ENCODE measurements at places on chromosomes 5 and 9.

GRCh38 chr9:135001526-135001925 lies 83.8 kb upstream of the FCN1 start:
- DNase-seq = no peak

GRCh38 chr5:18553269-18553668 lies 919.0 kb downstream of the TAF11L14 start:
- DNase-seq = no peak

GRCh38 chr9:88522360-88522759 lies 12.6 kb upstream of the NXNL2 start:
- DNase-seq = no peak

- no peak for DNase-seq
These were observed 78.9 kb downstream of the GOLPH3 start for GRCh38 chr5:32095261-32095671.

GRCh38 chr5:101608322-101608721 lies 687.8 kb downstream of the SLCO4C1 start:
- DNase-seq = no peak

DNA sequence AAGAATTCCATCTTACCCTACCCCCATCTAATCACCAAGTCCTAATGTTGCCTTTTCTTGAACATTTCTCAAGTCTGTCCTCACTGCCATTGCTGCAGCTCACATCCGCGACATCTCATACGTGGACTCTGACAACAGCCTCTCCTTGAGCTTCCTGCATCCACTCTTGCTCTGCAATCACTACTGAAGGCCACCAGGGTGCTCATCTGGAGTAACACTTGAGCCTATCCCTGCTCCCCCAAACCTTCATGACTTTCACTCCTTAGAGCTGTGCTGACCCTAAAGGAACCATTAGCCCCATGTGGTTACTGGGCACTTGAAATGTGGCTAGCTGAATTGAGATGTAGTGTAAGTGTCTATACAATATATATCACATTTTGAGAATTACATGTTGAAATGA lies 46.4 kb upstream of the CTXN3 start:
- no peak for DNase-seq

DNA sequence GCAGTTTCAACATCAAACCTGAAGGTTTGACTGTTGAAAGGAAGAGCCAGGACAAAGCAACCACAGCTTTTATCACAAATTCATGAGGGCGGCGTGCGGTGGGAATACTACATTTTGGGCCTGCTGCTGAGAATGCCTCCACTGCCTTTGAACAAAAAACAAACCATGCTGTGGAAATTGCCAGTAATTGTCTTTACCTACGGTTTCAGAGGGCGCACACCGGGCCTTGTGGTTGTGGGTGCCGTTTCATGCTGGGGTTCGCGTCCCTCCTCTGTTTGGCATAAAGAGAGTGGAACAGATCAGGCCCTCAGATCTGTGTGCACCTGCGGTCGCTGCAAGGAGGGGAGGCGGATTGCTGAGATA lies 27.6 kb upstream of the TCF7 start:
- peak; percentile 42 for DNase-seq

- DNase-seq = no peak
These were observed 466 bp downstream of the SMC2 start for GRCh38 chr9:104094534-104095015.

DNA sequence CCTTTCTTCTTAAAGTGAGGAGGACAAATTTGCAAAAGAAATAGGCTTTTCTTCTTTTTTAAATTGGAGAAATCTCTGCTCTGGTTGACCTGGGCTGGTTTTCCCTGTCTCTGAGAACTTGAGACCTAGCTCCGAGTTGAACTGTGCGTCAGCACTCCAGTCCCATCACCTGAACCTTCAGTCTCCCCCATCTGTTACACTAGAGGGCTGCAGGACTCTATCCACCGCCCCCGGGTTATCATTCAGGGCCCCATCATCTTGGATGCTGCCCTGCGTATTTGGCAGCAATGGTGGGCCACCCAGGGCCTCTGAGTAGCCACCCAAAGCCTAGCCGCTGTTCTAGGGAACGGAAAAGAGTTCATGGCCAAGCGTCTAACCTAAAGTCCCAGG lies 2.5 kb downstream of the FOXE1 start:
- no peak for DNase-seq

DNA sequence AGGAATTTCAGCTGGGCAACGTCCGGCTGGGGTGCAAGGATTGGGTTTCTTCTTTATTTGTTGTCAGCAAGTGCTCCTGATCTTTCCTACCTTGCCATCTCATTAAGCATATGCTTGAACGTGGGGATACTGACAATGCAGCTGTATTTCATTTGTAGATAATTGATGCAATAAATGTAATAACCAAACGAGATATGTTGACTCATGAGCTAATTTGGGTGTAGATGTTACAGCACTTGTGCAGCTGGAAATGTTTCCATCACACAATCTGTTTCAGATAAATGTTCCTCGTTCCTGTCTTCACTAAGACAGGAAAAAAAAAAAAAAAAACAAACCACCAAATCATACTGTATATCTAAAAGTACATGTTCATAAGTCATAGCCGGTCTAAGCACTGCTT lies 123.8 kb downstream of the DMRT2 start:
- DNase-seq = no peak

DNA sequence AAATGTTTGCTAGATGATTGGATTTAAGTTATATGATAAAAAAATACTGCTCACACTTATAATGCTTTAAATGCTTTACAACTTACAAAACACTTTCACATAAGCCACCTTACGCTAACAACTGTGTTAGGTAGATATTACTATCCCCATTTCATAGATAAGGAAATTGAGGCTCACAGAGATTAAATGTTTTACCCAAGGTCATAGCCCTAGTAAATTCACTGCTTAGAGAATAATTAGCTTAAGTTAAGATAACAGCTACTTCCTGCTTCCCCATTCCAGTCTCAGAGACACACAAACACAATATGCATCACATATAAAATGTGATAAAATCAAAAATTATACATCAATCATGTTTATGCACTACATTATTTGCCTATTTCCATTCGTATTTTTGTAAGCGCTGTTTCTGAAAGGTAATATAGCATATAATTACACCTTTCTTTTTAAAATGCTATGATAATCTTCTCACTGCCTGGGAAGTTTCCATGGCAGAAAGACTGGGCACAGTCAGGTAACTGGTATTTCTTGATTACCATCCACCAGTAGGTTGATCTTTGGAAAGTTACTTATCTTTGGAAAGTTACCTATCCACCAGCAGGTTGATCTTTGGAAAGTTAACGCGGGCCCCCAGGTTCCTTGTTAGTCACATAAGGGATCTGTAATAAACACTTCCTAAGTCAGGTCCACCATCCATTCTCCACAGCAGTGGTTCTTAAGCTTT lies 101.1 kb downstream of the NFIB start:
- no peak for DNase-seq

DNA sequence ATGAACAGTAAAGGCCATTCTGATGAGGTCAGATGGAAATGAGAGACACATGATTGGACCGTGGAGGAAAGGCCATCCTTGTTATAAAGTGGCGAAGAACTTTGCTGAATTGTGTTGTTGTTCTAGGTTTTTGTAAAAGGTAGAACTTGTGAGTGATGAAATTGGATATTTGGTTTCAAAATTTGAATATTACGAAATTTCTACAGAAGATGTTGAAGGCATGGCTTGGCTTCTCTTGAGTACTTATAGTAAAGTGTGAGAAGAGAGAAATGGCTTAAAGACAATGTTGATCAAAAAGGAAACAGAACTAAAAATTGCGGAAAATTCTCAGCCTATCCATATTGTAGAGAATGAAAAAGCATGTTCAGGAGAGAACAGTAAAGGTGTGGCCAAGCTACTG lies 166.6 kb upstream of the S1PR3 start:
- no peak for DNase-seq

DNA sequence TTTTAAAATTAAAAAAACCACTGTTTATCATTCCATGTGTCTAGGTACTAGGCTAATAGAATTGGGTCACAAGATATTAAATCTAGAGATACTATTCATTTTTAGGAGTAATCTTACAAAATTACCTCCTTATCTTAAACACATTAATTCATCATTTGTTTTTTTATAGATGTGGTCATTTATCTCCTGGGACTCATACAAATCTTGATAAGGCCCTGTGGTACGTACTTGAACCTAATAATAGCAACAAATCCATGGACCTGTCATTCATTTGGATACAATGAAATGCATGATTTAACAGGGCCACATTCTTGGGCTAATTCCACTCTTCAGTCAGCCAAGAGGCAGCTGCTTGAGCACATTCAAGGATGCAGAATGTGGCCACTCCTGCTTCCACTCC lies 66.4 kb upstream of the MARCHF11 start:
- DNase-seq = no peak

DNA sequence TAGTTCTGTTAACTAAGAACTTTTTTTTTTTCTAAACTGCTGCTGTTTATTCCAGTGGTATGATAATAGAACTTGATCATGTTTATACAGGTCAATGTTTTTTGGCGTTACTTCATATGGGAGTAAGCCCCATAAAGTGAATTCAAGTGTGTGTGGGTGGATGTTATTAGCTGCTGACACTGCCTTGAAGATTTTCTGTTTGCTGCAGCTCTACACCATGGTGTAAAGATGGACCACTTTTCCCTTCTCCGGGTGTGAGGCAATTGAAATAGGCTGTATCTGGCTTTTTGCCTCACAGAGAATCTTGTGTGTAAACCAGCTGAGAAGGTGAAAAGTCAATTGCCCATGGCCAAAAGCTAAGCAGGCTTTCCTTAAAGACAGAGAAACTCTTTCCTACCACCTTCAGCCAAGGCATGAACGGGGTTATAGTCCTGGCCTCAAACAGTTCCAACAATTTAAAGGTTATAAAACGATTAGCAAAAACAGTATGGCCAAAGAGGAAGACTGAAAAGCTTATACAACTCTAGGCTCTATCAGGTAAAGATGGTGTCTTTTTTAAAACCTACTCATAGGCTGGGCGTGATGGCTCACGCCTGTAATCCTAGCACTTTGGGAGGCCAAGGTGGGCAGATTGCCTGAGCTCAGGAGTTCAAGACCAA lies 33.9 kb upstream of the ABCA1 start:
- no peak for DNase-seq

DNA sequence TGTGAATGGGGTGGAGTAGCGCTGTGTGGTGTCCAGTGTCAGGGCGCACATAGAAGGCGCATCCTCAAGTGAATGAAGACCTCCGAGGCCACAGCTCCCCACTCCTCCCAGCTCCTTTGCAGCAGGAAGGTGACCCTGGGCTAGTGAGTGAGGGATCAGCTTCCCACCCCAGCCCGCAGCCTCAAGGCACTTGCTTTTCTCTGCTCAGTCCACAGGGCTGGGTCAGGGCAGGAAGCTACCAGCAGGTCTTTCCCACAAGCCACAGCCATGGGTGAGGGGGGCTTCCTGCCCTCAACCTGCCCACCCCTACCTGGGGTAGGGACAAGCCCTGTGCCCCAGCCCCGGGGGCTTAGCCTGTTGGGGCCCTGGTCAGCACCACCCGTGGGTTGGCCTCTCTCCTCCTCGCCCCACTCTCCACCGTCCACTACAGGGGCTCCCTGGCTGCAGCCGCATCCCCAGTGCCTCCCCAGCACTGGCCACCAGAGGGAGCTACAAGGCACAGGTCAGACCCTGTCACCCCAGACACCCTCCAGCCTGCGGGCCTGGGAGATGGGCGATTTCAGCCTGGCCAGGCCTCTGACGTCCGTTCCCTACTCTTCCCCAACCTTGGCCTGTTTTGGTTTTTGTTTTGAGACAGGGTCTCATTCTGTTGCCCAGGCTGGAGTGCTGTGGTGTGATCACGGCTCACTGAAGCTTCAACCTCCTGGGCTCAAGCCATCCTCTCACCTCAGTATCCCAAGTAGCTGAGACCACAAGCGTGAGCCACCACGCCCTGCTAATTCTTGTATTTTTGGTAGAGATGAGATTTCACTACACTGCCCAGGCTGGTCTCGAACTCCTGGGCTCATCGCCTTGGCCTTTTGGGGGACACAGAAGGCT lies 1.3 kb upstream of the ABCA2 start:
- peak; percentile 40 for DNase-seq

GRCh38 chr5:96572864-96573512 lies 89.2 kb upstream of the CAST start:
- DNase-seq = no peak

- DNase-seq = no peak
These were observed 32.6 kb upstream of the TMOD1 start for GRCh38 chr9:97468658-97469448.

DNA sequence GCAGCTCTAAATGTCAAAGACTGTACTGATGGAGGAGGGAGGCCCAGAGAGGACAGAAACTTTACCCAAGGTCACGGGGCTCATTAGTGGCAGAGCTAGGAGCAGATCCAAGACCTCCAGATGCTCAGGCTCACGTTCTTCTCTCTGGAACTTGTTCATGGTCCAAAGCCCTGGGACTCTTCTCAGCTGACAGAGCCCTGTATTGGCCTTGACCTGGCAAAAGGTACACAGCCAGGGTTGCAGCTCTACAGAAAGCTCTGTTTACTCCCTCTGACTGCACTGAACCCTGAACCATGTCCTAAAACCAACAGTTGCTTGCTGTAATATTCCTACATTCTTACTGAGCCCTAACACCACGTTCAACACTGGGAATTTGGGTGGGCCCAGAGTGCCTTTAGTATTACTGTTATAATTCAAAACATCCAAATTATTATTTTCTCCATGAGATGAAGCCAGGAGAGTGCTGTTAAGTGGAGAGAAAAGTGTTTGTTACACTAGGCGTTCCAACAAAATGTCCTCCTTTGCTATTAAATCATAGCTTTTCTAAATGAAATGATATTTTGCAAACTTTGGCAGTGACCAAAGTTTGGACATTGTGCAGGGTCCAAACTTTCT lies 602.4 kb upstream of the CLINT1 start:
- no peak for DNase-seq

DNA sequence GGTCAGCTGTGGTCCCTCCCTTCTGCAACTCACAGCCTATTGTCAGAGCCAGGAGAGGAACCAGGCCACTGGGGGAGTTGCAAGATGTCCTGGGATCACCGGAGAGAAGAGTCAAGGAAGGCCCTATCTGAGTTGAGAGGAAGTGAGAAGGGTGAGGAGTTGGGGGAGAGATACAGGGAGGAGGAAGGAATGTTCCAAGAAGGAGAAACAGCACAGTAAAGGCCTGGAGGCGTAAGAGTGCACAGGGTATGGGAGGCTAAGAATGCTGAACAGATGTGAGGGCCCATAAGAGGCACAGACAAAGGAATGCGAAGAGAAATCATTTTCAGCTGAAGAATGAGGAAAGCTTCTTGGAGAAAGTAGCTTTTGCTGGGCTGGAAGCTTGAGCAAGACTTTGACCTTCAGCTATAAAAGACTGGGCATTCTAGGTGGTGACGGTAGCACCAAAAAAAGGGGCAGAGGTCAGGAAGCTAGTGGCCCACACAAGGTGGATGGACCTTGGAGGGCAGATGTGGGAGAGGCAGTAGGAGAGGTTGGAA lies 21.6 kb upstream of the CSF1R start:
- no peak for DNase-seq

GRCh38 chr5:7218141-7218540 lies 177.8 kb upstream of the ADCY2 start:
- no peak for DNase-seq

DNA sequence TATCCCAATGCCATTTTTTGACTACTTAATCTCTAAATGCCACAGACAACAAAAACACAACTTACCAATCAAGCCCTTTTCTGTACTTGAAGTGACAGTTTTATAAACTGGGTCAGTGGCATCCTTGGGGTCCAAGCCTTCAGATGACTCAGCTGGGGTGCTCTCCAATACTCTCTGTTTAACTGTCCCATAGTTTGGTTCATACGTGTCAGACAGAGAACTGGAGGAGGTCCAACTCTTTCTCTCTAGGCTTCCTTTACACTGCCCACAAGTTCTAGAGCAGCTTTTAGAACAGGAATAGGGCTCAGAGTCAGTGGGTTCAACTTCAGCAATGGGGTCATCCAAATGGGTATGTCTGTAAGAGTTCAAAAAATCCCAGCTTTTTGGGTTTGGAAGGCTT lies 166.9 kb downstream of the CDC42SE2 start:
- DNase-seq = no peak

Measured in stimulated activated CD8-positive, alpha-beta memory T cell treated with anti-CD3 and anti-CD28 coated beads, Interleukin-4, amount 100 ng/mL, for 1 hour (primary cell).